ENCODE measurements at places on chromosomes 7 and 10. TPM values are rescaled to one million over a fixed set of nuclear protein-coding genes. Genes with fewer than 3 reads are reported as not detected.

Gene LRRC18
- not detected for total RNA-seq

Gene CALML3
- total RNA-seq, result 66.2 TPM

Gene GRID2IP
- 0.59 TPM for total RNA-seq

Gene GRID1
- total RNA-seq, result 2.3 TPM

Gene TMEM213
- total RNA-seq, result 13.3 TPM

Gene TMEM236
- total RNA-seq, result 0.88 TPM

Gene SLC39A12
- not detected for total RNA-seq

Gene PLAU
- 28.5 TPM for total RNA-seq

Gene TMEM229A
- not detected for total RNA-seq

All from lower leg skin (tissue), 4 donors.